ENCODE measurements at places on chromosomes 16 and 17. TPM values are rescaled to one million over a fixed set of nuclear protein-coding genes. Genes with fewer than 3 reads are reported as not detected.

DNA sequence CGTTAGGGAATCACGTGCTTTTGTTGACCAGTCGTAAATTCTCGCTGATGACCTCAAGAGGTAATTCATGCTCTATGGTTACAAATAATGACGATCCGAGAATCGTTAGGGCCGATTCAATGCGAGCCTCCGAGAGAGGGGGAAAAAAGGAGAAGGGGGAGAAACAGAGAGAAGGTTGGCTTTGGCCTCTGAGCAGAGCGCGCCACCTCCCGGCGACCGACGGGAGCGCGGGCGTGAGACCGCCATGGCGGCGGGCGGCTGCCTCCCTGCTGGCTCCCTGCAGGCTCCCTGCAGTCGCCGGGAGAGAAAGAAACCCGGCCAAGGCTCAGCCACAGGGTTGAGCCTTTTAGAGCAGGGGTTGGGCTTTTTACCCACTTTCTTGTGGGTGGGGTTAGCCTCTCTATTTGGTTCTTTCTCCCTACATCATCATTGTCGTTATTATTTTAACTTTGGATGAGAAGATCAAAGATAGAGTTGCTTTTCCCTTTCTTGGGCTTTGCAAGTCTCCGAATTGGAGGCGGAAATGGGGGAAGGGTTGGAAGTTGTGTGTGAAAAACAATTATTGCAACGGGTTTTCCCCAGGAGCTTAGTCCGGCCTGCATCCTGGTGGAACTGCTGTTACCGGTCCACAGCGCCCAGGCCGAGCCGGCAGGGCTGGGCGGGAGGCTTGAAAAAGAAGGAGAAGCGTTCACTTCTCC, 410 bp upstream of the HOXB5 start:
- no peak for DNase-seq

SLC9A5 gene
- total RNA-seq: 1.7 TPM

DNA sequence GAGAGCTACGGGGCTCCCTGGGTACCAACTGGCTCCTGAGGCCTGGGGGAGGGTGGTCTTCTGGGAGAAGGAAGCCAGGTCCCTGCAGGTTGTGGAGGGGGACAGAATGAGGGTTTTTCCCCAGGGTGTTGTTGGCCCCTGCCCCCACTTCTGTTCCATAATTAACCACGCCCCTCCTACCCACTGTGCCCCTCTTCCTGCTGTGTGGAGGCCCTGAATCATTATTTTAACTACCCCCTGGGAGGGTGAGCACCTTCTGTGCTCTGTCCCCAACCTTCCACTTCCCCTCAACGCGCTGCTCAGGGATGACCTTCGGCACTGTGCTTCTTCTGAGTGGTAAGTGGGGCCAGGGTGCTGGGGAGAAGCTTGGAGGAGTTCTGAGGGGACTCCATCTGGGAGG, at the start of gene ITGAD:
ITGAD (plus strand) TSS at position 280 of the 400 bp plus-strand sequence; CDS start at position 306, 26 bp downstream.
- DNase-seq: no peak

DNA sequence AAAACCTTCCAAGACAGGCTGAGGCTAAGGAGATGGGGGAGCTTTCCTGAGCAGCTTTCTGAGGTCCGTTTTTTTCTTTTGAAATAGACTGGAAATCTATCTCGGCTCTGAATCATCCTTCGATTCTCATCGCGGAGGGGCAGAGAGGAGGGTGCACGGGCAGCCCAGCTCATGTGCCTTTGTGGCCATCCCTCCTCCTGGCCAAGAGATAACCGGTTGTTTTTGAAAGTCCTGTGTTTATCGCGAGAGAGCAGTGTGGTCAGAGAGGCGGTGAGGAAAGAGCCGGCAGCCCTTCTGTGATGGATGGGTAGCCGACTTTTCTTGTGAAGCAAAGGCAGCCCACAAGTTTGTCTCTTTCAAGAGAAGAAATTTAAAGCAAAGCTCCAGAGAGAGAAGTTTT, 191.6 kb downstream of the CCDC182 start:
- no peak for DNase-seq

DNA sequence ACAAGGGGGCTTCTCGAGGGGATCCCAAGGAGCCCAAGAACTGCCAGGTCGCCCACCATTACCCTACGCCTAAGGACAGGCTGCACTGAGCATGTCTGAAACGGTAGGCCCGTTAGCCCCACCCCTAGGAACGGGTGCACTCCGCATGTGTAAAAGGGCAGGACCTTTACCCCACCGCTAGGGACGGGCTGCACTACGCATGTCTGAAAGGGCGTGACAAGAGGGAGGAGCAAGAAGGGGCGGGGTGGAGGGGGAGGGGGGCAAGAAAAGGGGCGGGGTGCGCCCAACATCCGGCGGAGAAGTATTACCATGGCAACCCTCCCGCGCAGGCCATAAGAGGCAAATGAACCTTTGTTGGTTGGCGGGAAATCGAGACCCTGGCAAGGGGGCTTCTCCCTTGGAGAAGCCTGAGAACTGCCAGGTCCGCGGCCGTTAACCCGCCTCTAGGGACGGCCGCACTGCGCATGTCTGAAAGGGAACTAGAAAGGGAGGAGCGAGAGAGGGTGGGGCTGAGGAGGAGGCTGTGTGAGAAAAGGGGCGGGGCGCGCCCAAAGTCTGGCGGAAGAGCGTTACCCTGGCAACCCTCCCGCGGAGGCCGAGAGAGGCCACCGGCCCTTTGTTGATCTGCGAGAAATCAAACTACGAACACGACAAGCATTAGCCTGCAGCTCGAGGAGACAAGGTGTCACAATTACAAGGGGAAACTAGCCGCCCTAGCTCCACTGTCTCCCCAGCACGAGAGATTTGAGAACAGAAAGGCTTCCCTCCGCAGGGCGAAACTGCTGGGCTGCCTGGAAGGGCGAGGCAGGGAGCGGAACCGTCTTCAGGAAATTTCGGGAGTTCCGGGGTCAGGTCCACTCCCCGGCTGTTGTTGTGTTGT, 2046.8 kb downstream of the TP53TG3F start:
- DNase-seq: no peak

GRCh38 chr17:77037943-77038342, 102.8 kb upstream of the SEC14L1 start:
- DNase-seq: no peak

ALDH3A1 gene
- total RNA-seq: 0.21 TPM

All from Panc1 (cell line).